Activated CD4-positive, alpha-beta memory T cell treated with anti-CD3 and anti-CD28 coated beads, Interleukin-2, amount 10 ng/mL, durations not matched to agents 7 days and 5 days (primary cell): ENCODE measurements at places on chromosomes 5 and 9. TPM values are rescaled to one million over a fixed set of nuclear protein-coding genes. Genes with fewer than 3 reads are reported as not detected.

The NUTM2F gene
- not detected for total RNA-seq

The SPATA24 gene
- total RNA-seq = 9.4 TPM

The UQCRQ gene
- 293 TPM for total RNA-seq

The PTCD2 gene
- 8.4 TPM for total RNA-seq

The NDUFA8 gene
- 36.1 TPM for total RNA-seq

The TRAF2 gene
- total RNA-seq = 45.7 TPM

The SNCB gene
- total RNA-seq = not detected

The RMND5B gene
- total RNA-seq = 17.0 TPM

The CARD9 gene
- total RNA-seq = 1.3 TPM

The TMEM215 gene
- not detected for total RNA-seq

The LHX6 gene
- not detected for total RNA-seq

The SLC34A1 gene
- 1.5 TPM for total RNA-seq

The ANKRD33B gene
- 9.9 TPM for total RNA-seq

The TBCA gene
- total RNA-seq = 168 TPM

The LMX1B gene
- not detected for total RNA-seq

The PCDHGA3 gene
- total RNA-seq = not detected
